ENCODE measurements at places on chromosomes 4 and X. TPM values are rescaled to one million over a fixed set of nuclear protein-coding genes. Genes with fewer than 3 reads are reported as not detected.

DNA sequence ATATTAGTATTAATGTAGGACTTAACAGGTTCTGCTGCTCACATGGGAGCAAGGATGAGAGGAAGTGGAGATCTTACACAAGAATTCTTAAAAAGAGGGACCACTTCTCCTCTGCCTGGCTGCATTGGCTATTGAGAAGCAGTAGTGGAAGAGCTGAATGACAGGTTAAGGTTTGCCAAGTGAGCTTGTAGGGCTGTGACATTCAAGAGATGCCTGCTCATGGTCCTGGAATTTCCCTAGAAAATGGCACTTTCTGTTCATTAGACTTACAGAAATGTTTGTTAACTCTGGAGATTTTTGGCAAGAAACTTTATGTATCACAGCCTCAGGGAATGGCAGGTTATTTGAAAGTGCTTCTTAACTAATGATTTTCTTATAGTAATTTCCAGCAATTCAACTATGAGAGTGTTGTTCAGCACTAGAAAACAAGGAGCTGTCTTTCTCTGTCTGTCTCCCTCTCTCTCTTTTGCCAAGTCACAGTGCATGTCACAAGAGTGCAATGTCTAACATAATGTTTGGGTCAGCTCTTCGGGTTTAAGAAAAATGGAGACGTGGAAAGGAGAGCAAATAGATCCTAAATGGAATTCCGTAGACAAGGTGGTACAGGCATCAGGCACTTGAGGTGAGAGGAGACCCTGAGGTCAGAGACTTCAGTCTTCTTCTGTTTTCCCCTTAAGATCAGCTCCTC, 8.3 kb upstream of the NAP1L5 start:
- DNase-seq: no peak
- H3K27me3 ChIP-seq: no peaks in the 10 kb centered on the region
- no peaks in the 10 kb centered on the region for H3K36me3 ChIP-seq
- no peak overlapping the region for H3K27ac ChIP-seq

GRCh38 chr4:151117371-151117962, 18.0 kb downstream of the RPS3A start:
- H3K27me3 ChIP-seq: no peaks in the 10 kb centered on the region
- H3K36me3 ChIP-seq: no peaks in the 10 kb centered on the region
- no peak overlapping the region for H3K4me3 ChIP-seq
- peak; percentile 37 for DNase-seq

DNA sequence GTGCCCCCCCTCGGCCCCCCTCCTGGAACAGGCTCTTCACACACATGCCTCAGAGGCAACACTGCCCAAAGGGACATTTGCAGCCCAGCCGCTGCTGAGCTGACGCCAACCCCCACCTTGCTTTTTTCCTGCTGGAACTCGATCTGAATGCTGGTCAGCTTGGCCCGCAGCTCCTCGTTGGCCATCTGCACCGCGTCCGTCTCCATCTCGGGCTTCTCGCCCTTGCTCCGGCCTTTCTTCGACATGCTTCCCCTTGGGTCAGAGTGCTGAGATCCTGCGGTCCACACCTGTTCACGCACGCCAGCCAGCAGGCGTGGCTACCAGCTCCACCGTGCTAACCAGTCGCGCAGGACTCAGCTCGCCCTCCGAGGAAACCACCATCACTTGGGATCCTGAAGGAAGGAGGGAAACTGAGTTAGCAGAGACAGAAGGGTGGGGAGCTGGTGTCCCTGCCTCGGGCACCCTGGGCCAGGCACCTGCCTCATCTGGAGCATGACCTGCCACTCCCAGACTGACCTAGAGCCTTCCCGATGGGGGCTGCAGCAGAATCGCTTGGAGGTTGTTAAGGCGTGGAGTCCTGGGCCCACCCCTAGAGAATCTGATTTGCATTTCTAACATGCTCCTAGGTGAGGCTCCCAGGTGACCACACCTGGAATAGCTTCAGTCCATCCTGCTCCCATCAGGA, 87.6 kb downstream of the JAKMIP1 start:
- no peaks in the 10 kb centered on the region for H3K36me3 ChIP-seq
- no peaks in the 10 kb centered on the region for H3K27me3 ChIP-seq
- H3K4me1 ChIP-seq: no peaks in the 10 kb centered on the region

DNA sequence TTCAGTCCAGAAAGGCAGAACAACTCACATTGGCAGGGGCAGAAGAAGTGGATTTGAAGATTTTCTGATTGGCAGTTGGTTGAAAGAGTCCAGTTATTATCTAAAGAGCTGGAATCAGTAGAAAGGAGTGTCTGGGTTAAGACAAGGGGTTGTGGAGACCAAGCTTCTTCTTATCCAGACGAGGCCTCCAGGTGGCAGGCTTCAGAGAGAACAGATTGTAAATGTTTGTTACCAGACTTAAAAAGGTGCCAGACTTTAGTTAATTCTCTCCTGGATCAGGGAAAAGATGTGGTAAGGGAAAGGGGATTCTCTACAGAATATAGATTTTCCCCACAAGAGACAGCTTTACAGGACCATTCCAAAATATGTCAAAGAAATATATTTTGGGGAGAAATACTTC, 36.7 kb upstream of the TLR3 start:
- no peak overlapping the region for H3K27ac ChIP-seq
- no peaks in the 10 kb centered on the region for H3K4me1 ChIP-seq
- no peak for DNase-seq
- no peaks in the 10 kb centered on the region for H3K27me3 ChIP-seq
- H3K4me3 ChIP-seq: no peak overlapping the region

GRCh38 chrX:72086995-72087394, 44.7 kb downstream of the RTL5 start:
- H3K4me3 ChIP-seq: no peak overlapping the region
- no peak overlapping the region for H3K27ac ChIP-seq
- H3K27me3 ChIP-seq: no peaks in the 10 kb centered on the region
- H3K36me3 ChIP-seq: no peaks in the 10 kb centered on the region
- no peak for DNase-seq

DNA sequence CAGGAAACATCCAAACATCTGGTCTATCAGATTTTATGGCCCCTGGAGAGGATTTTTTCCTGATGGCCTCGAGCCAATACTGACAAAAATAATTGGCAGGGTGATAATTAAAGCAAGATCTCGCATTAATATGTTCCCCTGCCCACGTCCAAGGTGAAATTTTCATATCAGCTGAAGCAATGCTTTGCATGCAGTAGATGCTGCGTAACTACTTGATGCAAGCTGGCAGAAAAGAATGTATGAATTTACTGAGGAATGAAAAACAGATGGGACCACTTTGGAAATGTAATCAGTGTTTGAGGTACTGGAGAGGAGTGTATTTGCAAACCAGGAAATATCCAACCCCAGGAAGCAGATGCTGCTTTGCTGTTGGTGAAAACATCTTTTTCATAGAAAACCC, 36.8 kb upstream of the REST start:
- H3K4me3 ChIP-seq: no peak overlapping the region
- no peaks in the 10 kb centered on the region for H3K27me3 ChIP-seq
- no peak overlapping the region for H3K27ac ChIP-seq
- no peaks in the 10 kb centered on the region for H3K4me1 ChIP-seq
- H3K36me3 ChIP-seq: no peaks in the 10 kb centered on the region
- DNase-seq: no peak

DNA sequence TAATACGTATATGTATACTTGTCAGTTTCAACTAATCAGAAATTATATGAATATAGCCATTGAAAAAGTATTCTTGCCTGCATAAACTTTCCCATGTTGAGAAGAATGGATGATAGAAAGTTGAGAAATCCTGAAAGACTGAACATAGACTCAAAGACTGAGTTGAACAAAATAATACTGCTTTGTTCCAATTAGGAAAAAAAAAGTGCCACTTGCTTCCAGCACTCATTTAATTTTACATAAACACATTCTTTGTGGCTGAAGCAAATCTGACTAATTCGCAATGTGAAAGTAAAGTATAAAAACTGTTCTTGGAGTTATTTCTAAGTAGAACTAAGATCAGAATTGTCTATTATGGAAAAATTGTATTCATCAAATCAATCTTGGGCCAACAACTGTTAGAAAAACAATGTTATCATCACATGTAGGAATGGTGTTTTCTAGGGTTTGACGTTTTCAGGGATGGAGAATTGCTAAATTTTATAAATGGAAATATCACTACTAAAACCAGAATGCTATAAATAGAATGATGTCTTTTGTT, 2334.6 kb downstream of the PCDH7 start:
- H3K27ac ChIP-seq: no peak overlapping the region
- no peaks in the 10 kb centered on the region for H3K27me3 ChIP-seq
- no peaks in the 10 kb centered on the region for H3K36me3 ChIP-seq
- no peaks in the 10 kb centered on the region for H3K4me1 ChIP-seq
- H3K4me3 ChIP-seq: no peak overlapping the region

- no peak overlapping the region for H3K4me3 ChIP-seq
- H3K27ac ChIP-seq: no peak overlapping the region
- no peak for DNase-seq
- peaks cover 8% of the 10 kb centered on the region for H3K4me1 ChIP-seq
- H3K27me3 ChIP-seq: no peaks in the 10 kb centered on the region
Observed at GRCh38 chr4:86497131-86497530, 97.0 kb upstream of the PTPN13 start.

GRCh38 chr4:119008761-119009160, 120.1 kb downstream of the SYNPO2 start:
- no peak overlapping the region for H3K27ac ChIP-seq
- no peak for DNase-seq
- no peaks in the 10 kb centered on the region for H3K27me3 ChIP-seq
- H3K36me3 ChIP-seq: no peaks in the 10 kb centered on the region

DNA sequence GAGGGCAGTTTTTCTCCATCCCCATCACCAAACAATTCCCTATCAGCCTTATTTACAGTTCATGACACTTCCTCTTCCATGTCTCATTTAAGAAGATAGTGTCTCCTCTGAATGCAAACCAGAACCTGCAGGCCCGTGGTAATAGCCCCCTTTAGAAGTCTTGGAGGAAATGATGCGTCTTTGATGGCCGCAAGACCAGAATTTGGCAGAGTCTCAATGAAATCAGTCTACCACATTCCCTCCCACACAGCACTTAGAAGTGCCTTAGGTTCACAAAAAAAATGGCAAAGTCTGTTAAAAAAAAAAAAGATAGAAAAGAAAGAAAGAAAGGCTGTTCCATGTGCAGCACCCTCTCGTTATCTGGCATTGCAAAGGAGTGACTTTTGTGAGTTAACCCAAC, 2.1 kb upstream of the KDR start:
- H3K4me3 ChIP-seq: no peak overlapping the region
- no peaks in the 10 kb centered on the region for H3K27me3 ChIP-seq
- no peaks in the 10 kb centered on the region for H3K4me1 ChIP-seq
- DNase-seq: no peak
- no peak overlapping the region for H3K27ac ChIP-seq

DNA sequence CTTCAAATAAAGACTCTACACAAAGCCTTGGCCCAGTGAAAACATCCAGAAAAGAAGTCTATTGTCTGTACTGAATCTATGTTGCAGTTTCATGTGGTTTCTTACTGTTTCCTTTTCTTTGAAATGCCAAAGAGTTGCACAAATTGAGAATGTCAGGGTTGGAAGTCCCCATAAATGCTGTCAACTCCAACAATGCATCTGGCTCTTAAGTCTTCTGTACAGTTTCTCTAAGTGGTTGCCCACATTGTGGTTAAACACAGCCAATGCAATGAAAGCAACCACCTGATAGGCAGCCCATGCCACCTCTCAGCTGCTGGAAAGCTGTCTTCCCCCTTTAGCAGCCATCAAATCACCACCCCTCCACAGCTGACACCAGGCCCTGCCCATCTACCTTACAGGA, 67.2 kb upstream of the C1GALT1C1 start:
- H3K4me1 ChIP-seq: no peaks in the 10 kb centered on the region
- no peaks in the 10 kb centered on the region for H3K36me3 ChIP-seq
- H3K27me3 ChIP-seq: no peaks in the 10 kb centered on the region
- no peak for DNase-seq

GRCh38 chrX:3257471-3257870, 89.0 kb downstream of the MXRA5 start:
- no peak overlapping the region for H3K4me3 ChIP-seq
- no peaks in the 10 kb centered on the region for H3K36me3 ChIP-seq
- H3K4me1 ChIP-seq: no peaks in the 10 kb centered on the region
- H3K27ac ChIP-seq: no peak overlapping the region

DNA sequence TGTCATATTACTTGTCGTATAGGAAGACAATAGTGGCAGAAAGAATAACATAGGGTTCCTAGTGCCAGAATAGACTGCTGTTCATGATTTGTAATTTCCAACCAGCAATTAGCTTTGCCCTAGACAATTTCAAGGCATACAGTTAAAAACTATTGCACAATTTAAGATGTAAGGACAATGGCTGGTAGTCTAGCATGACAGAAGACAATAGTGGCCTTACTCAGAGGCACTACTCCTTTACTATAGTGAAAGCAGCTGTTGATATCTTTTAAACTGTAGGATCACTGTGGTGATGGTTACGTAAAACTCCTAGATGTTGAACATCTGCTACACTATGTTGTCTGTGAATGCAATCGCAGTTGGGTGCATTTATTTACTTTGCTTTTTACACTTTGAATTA, 234.5 kb downstream of the RBMX2 start:
- no peaks in the 10 kb centered on the region for H3K27me3 ChIP-seq
- DNase-seq: no peak
- no peaks in the 10 kb centered on the region for H3K36me3 ChIP-seq

- no peak for DNase-seq
- H3K4me3 ChIP-seq: no peak overlapping the region
- no peaks in the 10 kb centered on the region for H3K27me3 ChIP-seq
- no peak overlapping the region for H3K27ac ChIP-seq
Observed at GRCh38 chrX:35357656-35358055, 415.1 kb downstream of the FAM47B start.

- no peak overlapping the region for H3K4me3 ChIP-seq
- H3K27ac ChIP-seq: no peak overlapping the region
- H3K36me3 ChIP-seq: no peaks in the 10 kb centered on the region
- DNase-seq: no peak
- peaks cover 7% of the 10 kb centered on the region for H3K4me1 ChIP-seq
Observed at GRCh38 chr4:153327247-153327646, 17.2 kb upstream of the MND1 start.

DNA sequence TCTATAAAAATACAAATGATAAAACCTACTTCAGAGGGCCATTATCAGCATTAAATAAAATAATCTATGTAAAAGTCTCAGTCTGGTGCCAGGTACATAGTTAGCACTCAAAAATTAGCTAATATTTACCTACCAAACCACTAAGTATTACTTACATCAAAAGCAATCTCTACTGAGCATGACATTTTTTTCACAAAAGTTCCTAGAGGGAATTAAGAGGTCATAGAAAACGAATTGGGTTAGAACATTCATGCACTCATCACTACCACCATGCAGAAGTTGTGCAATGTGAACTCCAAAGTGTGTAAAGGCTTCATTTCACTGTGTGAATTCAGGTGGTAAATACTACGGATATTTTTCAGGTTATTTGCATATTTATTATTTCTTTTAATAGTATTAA, 209.5 kb upstream of the FGF13 start:
- H3K4me3 ChIP-seq: no peak overlapping the region
- H3K4me1 ChIP-seq: no peaks in the 10 kb centered on the region
- H3K36me3 ChIP-seq: no peaks in the 10 kb centered on the region
- H3K27ac ChIP-seq: no peak overlapping the region
- no peak for DNase-seq

G6PD gene
- total RNA-seq: 109 TPM

LONRF3 gene
- 3.1 TPM for total RNA-seq

RBM47 gene
- total RNA-seq: 22.2 TPM

TMPRSS11F gene
- total RNA-seq: not detected

ITGB1BP2 gene
- 3.5 TPM for total RNA-seq

NEUROG2 gene
- 0.12 TPM for total RNA-seq

NDP gene
- not detected for total RNA-seq

PNMA3 gene
- not detected for total RNA-seq

TEX13C gene
- not detected for total RNA-seq

DRD5 gene
- not detected for total RNA-seq

GLOD5 gene
- total RNA-seq: not detected

ANOS1 gene
- 0.12 TPM for total RNA-seq
